DND-41 (cell line): ENCODE measurements at places on chromosomes 2 and 18.

DNA sequence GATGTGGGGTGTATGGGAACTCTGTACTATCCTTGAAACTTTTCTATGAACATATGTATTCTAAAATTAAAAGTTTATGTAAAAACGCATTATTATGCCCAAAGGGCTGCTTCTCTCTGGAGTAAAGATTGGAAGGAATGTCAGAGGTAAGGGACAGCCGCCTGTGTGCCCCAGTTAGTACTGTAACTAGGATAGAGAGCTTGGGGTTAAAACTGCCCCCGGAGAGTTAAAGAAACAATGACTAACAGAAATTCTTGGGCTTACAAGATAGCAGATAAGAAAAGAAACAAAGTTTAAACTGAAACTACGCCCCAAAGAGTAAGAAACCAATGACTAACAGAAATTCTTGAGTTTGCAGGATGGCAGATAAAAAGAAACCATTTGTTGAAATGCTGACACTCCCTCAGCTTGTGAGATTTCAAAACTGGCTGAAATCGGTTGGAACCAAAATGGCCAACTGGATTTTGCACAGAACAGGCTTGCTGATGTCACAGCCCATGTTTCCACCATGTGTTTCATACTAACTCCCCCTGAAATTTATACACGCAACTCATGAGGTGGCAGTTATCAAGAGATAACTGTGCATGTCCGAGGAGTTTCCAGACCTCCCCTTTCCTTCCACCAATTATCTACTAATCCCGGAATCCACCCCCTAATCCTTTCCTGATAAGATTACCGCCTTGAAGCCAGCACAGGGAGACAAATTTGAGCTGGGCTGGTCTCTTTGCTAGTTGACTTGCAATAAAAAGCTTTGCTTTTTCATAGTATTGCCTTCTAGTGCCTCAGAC lies 8.7 kb upstream of the TXNDC2 start:
- DNase-seq, result no peak

- no peak for DNase-seq
Measured at GRCh38 chr2:169562519-169562918, 11.1 kb downstream of the FASTKD1 start.

- DNase-seq, result peak; percentile 86
Measured at GRCh38 chr2:234292205-234292961, 204.5 kb downstream of the ARL4C start.

GRCh38 chr18:57004366-57005121 lies 142.3 kb upstream of the BOD1L2 start:
- DNase-seq, result no peak

GRCh38 chr2:236369661-236370062 lies 105.5 kb upstream of the ASB18 start:
- DNase-seq, result no peak

GRCh38 chr2:31707992-31708391 lies 127.3 kb upstream of the SRD5A2 start:
- no peak for DNase-seq

GRCh38 chr2:47243596-47244323 lies 88.7 kb upstream of the STPG4 start:
- DNase-seq, result no peak
